Stimulated activated naive CD4-positive, alpha-beta T cell treated with Interleukin-2 at 50 U/mL for 16 hours (primary cell): ENCODE measurements at places on chromosomes 12 and 14.

DNA sequence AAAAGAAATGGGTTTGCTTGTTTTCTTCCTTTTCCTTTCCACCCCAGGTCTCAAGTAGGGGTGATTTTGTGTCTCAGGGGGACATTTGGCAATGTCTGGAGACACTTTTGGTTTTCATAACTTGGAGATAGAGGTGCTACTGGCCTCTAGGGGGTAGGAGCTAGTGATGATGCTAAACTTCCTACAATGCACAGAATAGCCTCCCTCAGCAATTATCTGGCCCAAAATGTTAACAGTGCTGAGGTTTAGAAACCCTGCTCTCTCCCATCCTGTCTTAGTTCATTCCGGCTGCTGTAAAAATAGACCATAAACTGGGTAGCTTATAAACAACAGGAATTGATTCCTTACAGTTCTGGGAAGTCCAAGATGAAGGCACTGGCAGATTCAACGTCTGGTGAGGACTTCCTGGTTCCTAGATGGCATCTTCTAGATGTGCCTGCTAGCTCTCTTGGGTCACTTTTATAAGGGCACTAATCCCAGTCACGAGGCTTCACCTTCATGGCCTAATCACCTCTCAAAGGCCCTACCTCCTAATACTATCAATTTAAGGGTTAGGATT, 7.4 kb upstream of the GAS2L3 start:
- DNase-seq: no peak

DNA sequence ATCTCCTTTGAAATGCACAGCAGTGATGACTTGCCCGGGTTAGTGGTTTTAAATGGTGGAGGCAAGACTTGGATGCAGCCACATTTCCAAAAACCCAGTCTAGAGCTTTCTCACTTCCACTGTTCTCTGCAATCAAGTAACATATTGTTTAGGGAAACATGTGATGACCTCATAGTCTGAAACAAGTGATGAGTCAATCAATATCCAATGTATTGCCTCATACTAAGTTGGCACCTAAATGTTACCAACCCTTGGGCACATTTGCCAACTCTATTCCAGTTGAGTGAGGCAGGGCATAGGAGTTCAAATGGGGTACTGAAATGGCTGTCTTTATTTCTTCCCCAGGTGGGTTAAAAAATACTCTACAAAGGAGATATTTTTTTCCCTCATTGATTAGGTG, 1105.4 kb downstream of the VRK1 start:
- no peak for DNase-seq

GRCh38 chr14:101101456-101102056, 198.0 kb upstream of the RTL1 start:
- DNase-seq: no peak

DNA sequence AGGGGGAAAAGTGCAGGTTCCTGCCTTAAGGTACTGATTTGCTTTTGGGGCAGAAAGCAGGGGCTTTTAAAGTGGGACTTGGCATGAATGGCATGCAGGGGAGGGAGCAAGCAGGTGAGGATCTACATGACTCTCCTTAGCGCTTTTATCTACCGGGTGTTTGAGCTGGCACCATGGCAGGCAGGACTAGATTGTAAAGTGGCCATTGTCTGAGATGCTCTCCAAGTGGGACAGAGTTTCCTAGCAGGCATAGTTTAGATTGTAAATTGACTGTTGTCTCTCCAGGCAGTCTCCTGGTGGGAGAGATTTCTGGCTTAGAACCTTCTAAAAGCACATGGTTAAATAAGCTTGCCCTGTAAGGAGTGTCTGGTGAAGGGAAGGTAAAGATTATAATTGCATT, 5.3 kb upstream of the DICER1 start:
- no peak for DNase-seq

DNA sequence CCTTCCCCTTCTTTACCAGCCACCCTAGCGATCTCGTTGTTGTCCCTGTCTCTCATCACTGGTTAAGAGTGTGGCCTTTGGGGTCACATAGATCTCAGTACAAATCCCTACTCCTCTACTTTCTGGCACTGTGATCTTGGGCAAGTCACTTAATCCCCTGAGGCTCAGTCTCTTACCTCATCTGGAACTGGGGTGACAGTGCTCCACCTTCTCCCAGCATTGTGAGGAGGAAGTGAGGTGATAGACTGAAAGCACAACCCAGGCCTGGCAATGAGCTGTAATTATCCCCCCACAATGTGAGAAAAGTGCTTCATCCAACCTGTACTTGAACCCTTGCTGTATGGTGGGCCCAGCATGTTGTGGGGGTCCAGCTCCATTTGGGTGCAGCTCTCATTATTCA, 48.0 kb downstream of the IRAK3 start:
- no peak for DNase-seq

DNA sequence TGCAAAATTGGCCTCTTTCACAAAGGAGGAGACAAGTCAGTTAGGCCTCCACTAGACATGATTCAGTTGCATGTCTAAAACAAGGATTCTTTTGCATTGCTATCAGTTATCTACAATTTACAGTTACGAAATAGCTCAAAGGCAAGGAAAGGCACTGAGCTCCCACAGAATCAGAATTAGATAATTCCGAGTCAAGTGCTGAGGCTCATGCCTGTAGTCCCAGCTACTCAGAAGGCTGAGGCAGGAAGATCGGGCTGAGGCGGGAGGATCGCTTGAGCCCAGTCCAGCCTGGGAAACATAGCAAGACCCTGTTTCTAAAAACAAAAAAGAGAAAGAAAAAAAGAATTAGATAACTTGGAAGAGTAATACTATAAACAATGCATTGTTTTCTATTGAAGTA, 12.3 kb upstream of the RTRAF start:
- no peak for DNase-seq

DNA sequence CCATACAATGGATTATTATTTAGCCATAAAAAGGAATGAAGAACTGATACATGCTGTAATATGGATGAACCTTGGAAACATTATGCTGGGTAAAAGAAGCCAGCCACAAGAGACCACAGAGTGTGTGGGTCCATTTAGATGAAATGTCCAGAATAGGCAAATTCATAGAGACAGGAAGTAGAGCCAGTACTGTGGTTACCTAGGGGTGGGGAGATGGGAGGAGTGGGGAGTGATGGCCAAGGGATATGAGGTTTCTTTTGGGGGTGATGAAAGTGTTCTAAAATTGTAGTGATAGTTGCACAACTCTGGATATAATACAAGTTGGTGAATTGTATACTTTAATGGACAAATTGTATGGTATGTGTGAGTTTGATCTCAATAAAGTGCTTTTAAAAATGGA, 18.6 kb downstream of the JDP2 start:
- DNase-seq: no peak
